Stimulated activated CD8-positive, alpha-beta memory T cell treated with anti-CD3 and anti-CD28 coated beads, Interleukin-2, amount 100 ng/mL, for 1 hour (primary cell): ENCODE measurements at places on chromosomes 13 and 19.

- no peak for DNase-seq
Observed at GRCh38 chr13:19955873-19956559, 2.5 kb upstream of the ZMYM2 start.

DNA sequence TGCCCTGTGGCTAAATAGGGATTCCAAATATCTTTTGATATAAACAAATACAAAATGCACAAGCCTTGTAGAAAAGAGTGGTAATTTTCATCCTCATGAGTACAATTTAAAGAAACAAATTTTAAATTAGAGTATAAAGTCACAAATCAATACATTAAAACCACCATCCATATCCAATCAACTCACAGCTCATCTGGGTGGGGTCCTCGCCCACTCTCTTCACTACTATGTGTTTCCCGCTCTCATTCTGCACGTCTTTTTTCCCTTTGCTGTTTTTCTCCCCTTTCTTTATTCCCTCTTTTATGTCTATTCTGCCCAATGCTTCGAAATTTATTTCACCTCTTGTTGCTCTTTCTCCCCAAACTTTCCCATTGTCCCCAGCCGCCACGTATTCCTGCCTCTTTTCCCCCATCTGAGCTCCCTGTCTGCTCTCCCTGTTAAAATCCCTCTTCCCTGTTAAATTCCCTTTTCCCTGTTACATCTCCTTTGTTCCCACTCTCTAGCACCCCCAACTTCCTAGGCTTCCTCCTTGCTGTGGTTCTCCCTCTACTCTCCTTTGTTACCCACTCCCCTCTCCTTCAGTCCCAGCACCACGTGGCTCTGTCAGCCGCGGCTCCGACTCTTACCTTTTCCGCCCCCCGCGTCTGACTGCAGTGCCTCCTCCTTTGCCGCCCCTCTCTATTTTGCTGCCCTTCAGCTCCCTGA lies 1.3 kb downstream of the ZNF616 start:
- DNase-seq: no peak

DNA sequence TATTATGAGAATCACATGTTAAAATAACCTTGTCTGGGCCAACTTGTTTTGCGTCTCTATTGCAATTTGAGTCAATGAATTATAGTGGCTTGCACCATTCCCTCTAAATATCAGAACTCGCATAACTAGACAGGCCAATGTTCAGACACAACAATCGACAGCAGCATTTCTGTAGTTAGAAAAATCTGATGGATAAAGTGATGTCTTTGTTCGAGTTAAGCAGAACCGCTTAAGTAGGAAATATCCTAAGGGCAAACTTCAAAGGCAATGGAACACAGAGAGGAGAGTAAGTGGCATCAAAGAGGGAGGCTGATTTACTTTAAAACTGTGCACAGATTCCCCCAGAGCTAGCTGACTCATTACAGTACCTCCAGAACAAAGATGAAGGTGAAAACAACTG lies 333.9 kb downstream of the NALCN start:
- no peak for DNase-seq

GRCh38 chr13:28423010-28423409 lies 71.9 kb downstream of the FLT1 start:
- peak; percentile 5 for DNase-seq

DNA sequence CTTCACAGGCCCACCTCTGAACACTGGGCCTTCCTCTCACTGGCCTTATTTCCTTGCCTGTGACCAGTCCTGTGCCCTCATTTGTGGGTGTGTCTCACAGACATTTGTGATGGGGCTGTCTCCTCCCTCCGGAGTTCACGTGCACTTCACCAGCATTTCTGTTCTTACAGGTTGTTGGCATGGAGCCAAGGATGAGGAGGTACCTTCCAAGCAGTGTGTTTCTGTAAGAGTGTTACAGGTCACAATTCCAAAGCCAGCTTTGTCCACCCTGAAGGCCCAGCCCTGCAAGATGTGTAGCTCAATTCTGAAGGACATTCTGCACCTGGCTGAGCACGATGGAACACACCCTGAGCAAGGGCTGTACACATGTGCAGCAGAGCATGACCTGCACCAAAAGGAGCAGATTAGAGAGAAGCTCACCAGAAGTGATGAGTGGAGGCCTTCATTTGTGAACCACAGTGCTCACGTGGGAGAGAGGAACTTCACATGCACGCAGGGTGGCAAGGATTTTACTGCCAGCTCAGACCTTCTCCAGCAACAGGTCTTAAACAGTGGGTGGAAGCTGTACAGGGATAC lies 8.1 kb downstream of the ZNF749 start:
- DNase-seq: no peak

GRCh38 chr19:34475975-34476594 lies 5.5 kb upstream of the WTIP start:
- no peak for DNase-seq

GRCh38 chr13:99270518-99270917 lies 12.3 kb upstream of the GPR18 start:
- no peak for DNase-seq

DNA sequence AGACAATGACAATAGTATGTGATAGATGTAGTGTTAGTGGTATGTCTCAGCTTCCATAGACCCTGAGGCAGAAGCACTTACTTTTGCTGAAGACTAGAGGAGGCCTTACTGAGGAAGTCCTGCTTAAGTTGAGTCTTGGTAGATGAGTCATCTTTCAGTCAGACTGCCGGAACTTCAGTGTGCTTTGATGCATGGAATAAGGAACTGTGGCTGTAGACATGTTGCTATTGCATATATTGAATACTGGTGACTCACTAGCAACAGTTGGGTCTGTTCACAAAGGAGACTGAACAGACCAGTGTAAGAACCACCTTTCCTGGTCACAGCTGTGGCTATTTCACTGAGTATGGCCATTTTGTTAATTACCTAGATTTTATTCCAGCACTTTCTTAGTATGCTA lies 1000.6 kb downstream of the OLFM4 start:
- DNase-seq: no peak

- no peak for DNase-seq
Observed at GRCh38 chr13:100131863-100132574, 43.1 kb downstream of the PCCA start.

- no peak for DNase-seq
Observed at GRCh38 chr19:49347835-49348234, 12.6 kb downstream of the CD37 start.

DNA sequence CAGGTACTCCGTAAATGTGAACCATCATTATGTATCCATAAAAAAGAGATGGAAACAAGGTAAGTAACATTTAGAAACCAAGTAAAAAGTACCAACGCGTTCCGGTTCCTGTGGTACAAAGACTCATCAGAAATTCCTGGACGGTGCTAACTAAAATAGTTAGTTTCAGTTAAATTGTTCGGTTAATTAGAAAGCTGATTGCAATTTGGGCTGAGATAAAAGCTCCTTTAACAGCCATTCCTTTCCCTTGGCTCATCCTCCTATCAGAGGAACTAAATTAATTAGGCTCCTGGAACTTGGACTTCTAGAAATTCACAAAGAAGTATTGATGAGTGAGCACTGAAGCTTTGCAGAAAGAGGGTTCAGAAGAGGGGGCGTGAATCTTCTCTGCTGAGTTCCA lies 63.5 kb downstream of the SOX1 start:
- DNase-seq: no peak

- DNase-seq: no peak
Observed at GRCh38 chr19:23539499-23539898, 144.2 kb upstream of the ZNF91 start.

- no peak for DNase-seq
Observed at GRCh38 chr13:39484506-39485313, 118.3 kb downstream of the LHFPL6 start.

GRCh38 chr19:41193430-41194156 lies 574 bp downstream of the CYP2S1 start:
- DNase-seq: no peak

DNA sequence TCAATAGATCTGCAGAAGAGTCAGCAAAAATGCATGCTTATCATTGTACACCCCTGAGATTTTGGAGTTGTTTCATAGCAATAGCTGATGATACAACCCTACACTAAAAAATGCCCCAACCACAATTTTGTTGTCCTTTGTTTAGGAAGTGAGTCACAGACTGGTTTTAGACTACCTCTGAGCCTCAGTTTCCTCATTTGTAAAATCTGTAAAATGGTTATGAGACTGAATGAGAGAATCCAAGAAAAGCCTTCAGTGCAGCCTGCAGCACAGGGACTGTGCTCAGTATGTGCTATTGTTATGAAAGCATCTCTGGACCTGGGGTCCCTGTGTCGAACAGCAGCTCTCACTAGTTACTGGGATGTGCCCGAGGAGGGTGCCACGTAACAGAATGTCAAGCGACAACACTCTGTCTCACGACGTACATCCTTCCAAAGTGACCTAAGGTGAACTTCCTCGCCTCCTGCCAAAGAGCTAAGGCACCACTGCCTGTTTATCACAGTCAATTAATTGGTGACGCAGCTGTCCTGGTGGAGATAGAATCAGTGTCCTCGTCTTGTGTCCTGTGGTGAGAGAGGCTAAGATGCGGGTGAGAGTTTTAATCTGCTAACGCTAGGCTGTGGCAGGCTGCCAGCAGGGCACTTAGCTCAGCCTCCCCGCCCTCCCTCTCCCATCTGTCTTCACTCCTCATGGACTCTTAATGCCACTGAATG lies 18.1 kb downstream of the DHRS12 start:
- no peak for DNase-seq

DNA sequence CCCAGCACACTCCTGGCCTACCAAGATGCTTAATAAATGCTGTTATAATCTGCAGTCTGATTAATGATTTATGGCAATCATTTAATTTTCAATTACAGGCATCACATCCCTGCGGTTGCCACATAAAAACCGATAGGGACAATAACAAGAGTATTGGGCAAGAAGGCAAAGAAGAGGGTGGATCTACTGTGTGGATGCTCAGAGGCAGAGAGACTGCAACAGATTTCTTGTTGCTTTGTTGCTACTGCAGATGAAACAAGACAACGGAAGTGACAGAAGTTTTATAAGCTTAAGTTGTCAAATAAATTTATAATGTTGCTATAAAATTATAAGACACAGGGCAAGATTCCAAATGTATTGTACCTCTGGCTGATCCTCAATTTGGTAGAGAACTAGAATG lies 154.8 kb downstream of the ABCC4 start:
- no peak for DNase-seq

GRCh38 chr13:50268500-50268899 lies 253.3 kb downstream of the KCNRG start:
- DNase-seq: no peak
